ENCODE measurements at places on chromosomes 4 and X. TPM values are rescaled to one million over a fixed set of nuclear protein-coding genes. Genes with fewer than 3 reads are reported as not detected.
A peak's percentile ranks its signal among the peaks of the same experiment; 100 is the strongest.

DNA sequence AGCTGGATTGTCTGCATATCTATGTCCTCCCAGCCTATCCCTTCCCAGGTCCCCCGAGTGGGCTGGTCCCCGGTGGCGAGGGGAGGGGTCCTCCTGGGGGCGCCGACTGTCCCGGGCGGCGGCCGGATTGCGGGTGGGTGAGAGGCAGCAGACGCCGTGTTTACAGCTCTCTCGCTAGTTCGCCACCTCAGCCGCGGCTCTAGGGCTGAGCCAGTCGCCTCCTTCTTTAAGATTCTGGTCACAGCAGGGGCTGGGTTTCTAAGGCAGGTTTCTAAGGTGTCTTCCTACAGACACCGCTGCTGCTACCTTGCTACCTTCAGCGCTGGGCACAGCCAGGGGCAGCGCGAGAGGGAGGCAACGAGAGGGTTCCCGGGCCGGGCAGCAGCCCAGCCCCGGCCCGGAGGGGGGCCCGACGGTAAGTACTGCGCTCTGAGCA, 57.2 kb downstream of the FRMPD3 start:
- DNase-seq, result no peak

- DNase-seq, result peak; percentile 17
Measured at GRCh38 chr4:158810487-158811215, 41.8 kb downstream of the FNIP2 start.

The FHIP1A gene
- total RNA-seq, result 25.7 TPM

GRCh38 chrX:147811803-147812202, 99.9 kb upstream of the FMR1 start:
- no peak for DNase-seq

DNA sequence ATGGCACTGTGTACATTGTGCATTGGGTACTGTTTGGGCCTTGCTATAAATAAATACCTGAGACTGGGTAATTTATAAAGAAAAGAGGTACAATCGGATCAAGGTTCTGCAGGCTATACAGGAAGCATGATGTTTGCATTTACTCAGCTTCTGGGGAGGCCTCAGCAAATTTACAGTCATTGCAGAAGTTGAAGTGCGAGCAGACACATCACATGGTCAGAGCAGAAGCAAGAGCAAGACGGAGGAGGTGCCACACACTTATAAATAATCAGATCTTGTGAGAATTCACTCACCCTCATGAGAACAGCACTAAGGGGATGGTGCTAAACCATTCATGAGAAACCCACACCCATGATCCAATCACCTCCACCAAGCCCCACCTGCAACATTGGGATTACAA, 505.0 kb downstream of the ARAP2 start:
- DNase-seq, result no peak

All from neural progenitor cell (in vitro differentiated cells).